ENCODE measurements at places on chromosomes 2 and 18.

GRCh38 chr18:70420146-70420898 is 131.5 kb downstream of the SOCS6 start:
- peak; percentile 64 for DNase-seq

GRCh38 chr18:435940-436339 is 64.6 kb downstream of the COLEC12 start:
- no peak for DNase-seq

DNA sequence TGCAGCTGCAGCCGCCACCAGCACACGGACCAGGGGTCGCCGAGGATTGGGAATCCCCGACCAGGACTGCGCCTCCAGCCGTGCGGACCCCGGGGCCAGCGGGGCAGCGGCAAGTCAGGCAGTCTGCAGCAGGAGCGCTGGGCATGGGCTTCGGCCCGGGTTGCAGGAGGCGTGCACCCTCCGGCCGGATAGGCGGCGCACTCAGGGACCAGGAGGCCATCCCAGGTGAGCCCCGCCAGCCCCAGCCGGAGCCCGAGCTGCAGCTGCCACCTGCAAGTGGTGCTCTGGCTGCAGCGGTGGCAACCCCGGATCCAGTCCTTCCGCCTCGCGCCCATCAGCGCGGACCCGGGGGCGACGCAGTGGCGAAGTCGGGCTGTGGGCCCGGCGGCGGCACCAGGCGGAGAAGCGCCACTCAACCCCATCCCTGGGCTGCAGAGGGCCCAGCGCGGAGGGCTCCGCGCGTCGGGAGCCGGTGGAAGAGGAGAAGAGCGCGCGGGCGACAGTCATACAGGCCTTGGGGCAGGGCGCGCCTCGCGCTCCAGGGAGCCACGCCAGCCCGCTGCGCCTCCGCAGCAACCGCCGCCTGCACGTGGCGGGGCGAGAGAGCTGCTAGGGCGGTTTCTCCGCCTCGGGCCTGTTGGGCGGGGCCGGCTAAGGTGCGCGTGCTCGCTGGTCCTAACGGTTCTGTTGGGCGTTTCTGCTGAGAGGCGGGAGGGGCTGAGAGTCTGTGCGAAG is 73.8 kb downstream of the RPIA start:
- peak; percentile 35 for DNase-seq

- no peak for DNase-seq
Observed at GRCh38 chr2:84526562-84526961, 10.3 kb downstream of the DNAH6 start.

DNA sequence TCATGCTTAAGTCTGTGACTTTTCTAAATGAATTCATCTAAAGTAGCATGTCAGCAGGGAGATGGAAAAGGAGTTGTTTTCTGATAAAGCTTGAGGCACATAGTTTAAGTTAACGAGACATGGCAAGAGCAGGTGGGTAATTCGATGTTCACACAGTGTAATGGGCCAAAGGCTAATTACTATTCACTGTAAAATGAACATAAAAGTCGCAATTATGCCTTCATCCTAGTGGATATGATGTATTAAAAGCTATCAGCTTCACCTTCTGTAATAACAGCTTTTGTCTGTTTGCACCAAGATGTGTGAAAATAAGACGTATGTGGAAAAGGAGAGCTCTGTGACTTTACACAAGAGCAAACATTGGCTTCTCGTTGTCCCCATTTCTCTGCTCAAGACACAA is 94.2 kb upstream of the CDH20 start:
- no peak for DNase-seq

DNA sequence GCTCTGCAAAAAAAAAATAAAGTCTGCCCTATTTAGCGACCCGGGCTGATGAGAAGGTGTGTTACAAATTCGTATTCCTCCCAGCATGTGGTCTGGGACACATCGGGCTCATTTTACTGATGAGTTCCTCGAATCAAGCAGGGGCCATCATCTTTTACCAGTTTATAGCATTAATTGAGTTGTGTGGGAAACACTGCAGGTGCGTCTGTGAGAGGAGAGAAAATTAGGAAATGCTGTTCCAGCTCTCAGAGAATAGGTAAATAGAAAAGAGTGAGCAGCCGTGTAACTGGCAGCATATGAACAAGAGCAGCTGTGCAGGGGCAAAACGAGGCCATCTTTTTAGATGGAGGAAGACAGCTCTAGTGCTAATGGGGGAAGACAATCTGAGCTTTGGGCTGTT is 216.7 kb downstream of the SETBP1 start:
- no peak for DNase-seq

DNA sequence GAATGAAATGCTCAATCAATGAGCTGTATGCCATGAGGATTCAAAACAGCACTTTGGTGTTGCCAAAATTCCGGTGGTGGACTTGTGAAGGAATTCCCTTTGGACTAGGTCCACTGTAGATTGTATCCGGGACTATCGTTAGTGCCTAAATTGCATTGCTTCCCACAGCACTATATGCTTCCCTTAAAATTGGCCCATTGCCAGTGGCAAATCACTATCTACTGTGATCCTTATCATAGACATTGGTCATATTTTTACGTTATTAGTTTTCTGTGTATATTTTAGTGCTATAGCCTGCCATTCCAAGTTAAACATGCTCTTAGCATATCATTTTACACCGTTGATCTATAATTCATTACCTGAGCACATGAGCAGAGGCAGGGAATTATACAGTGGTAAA is 1.7 kb downstream of the PJVK start:
- no peak for DNase-seq

GRCh38 chr2:84716564-84716963 is 164.3 kb downstream of the TRABD2A start:
- no peak for DNase-seq

- no peak for DNase-seq
Observed at GRCh38 chr2:98472132-98472650, 27.5 kb downstream of the INPP4A start.

DNA sequence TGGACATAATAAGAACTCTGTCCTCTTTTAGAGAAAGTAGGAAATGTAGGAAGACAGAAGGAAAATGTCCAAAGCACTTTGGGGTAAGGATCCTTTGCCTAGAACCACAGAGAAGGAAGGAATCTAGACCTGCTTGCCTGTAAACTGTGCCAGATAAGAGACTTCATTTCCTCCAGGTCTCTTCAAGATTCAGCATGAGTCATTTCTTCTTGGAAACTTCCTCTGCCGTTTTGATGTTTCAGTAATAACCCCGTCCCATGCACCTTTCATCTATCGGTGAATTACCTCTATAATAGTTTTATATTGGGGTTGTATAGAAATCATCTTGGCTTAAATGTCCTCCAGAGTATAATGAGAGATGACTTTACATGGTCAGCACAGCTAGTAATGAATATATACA is 63.2 kb upstream of the LRATD1 start:
- DNase-seq = no peak

DNA sequence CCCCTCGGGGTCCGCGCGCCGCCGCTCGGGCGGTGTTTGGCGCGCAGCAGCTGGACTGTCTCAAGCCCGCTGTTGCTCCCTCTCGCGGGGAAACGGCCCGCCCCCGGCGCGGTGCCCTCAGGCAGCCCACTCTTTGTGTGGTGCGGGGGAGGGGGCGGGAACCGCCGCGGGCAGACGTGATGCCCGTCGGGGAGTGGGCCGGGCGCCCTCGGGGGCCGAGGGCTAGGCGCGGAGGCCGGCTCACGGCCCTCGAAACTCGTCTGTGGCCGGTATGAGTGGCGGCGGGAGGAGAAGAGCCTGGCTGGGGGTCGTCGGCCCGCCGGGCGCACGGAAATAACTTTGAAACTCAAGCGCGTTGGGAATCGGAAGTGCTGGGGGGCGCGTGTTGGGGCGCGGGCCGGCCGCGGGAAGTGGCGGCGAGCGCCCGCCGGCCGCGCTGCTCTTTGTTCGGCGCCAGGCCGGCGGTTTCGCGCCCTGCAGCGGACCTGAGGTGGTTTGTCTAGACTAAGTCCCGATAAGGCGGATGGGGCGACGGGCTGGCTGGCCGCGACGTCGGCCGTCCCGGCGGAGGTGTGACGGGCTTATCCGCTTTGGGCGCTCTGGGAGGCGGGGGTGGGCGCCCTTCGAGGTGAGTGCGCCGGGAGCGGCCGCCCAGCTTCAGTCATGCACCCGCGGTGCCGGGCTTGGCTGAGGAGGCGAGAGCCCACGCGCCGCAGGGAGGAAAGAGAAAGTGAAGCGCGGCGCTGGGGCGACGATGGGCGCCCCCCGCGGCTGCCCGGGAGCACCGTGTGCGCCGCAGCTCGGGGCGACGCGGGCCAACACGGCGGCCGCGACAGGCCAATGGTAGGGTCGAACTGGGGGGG is 679 bp downstream of the PTMA start:
- no peak for DNase-seq

- no peak for DNase-seq
Observed at GRCh38 chr2:219205165-219205538, 1.4 kb upstream of the ZFAND2B start.

DNA sequence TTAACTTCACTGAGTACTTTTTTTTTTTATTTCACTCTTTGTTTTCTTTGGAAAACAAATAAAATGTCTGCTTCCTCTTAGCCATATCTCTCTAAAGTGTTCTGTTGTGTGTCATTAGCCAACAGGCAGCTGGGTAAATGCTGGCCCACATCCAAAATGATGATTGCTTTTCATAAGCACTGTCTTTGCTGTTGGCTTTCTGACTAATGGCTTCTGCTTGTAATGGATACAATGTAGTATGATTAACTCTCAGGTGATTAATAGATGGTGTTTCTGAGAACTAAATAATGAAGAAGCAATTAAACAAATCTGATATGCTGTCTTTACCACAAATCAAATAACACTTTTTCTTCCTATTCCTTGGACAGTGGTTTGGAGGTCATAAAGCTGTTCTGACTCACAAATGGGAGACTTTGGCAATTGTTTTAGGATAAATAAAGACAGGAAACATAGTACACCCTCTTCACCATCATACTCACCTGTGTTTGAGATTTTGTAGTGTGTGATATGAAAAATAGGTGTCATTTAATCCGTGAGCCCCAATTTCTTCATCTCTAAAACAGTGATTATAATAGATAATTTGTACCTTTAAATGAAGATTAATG is 888.4 kb downstream of the TSN start:
- DNase-seq = peak; percentile 90

- peak; percentile 93 for DNase-seq
Observed at GRCh38 chr2:101516823-101517690, 42.1 kb upstream of the RFX8 start.

DNA sequence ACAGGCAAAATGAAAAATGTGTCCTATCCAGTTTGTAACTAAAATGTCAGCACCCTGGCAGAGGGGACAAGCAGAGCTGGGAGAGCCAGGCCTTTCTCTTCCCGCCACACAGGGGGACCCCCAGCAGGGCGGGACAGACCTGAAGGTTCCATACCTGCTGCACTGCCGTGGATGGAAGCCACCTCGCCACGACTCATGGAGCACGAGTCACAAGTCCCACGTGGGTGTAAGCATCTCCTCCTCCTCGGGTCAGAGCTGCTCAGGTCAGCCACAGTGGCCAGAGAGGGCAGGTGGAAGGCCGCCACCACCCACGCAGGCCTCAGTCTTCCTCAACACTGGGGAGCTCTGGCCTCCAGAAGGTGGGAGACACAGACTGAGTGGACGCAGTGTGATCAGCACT is 21.0 kb downstream of the C1QL2 start:
- peak; percentile 10 for DNase-seq

GRCh38 chr18:57856557-57857280 is 53.6 kb upstream of the ATP8B1 start:
- no peak for DNase-seq

DNA sequence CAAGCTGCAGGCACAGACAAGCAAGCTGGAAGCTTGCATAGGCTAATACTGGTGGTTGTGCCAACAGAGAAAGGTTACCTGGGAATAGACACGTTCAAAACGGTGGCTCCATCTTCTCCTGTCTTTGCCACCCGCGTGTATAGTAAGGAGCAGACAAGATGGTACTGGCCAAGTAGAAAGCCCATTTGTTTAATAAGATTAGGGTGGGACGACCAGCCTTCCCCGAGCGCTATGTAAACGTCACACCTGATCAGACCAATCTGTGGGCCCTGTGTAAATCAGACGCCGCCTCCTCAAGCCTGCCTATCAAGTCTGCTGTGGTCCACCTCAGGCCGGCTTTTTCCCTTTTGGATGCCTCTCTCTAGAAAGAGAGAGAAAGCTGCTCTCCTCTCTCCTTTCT is 189.2 kb downstream of the LAMA1 start:
- no peak for DNase-seq

DNA sequence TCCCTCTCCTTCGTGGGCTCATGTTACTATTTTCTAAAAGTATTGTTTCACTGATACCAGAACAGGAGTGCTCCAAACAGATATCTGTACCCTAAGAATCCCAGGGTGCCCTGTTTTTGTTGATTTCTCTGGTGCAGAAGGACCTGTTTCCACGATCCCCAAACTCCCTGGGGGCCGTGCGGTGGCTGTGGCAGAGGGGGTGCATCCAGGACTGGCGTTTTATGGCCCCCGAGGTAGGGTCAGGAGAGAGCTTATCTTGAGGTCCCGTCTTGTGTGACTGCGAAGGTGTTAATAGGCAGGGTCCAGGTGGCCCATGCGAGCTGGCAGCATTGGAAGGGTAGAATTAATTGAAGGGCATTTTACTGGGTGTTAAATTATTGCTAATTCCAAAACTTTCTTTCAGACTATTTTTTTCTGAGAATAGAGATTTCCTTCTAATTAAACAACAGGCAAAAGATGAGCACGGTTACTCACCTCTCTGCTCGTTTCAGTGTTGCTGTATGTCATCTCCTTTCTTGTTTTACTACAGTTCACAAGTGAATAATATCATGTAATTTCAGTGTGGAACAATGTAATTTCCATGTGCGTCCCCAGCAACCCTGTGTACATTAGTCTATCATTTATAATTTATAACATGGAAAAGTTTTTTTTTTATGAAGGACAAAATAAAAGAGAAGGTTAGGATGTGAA is 8.2 kb downstream of the TWIST2 start:
- no peak for DNase-seq

DNA sequence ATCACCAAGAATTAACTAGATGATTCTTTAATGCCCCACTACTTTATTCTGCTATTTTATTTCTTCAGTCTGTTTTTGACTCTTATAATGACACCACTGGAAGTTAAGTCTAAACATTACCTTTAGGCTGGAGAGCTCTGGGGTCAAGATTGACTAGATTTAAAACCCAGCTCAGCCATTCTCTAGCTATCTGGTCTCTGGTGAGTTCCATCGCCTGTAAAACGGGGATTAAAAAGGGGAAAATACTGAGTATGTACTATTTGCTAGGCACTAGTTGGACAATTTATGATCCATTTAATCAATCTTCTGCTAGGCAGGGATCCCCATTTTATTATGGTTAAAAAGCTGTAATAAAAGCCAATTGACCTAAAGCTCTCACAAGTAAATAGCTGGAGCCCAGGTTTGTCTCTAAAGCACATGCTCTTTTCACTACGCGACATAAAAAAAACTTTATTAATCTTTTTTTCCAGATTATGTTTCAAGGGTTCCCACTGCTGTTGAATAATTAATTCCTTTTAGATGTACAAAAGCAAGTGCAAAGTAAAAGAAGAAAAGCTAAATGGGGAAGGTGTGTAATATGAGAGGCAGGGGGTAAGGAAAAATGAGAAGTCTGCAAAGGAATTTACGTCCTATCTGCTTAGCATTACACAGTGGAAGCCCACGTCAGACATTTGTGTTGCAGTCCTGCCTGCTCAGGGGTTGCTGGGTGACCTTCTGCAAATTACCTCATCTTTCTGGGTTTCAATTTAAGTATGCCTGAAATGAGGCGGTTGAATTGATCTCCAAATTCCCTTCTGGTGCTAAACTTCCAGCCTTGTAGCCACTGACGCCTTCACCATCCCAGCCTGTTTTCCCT is 918 bp upstream of the NABP1 start:
- DNase-seq = no peak

- no peak for DNase-seq
Observed at GRCh38 chr18:10166164-10166807, 252.5 kb downstream of the VAPA start.

- DNase-seq = no peak
Observed at GRCh38 chr2:128791120-128791984, 472.7 kb upstream of the HS6ST1 start.

All from HS-5 (cell line).